ENCODE measurements at places on chromosomes 2 and 18.

GRCh38 chr18:27921392-27921791, 255.5 kb downstream of the CDH2 start:
- no peak for DNase-seq

DNA sequence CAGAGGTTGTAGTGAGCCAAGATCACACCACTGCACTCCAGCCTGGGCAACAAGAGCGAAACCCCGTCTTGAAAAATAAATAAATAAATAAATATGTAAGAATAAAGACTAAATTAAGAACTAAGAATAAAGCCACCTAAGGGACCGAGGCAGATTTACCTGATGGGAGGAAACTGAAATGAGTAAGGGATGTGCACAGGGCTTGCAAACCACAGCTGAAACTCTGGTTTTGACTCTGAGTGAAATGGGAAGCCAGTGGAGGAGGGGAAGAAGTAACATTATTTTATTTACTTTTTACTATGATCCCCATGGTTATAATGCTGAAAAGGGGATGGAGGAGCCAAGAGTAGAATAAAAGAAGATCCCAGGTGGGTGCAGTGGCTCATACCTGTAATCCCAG, 107.3 kb downstream of the CABYR start:
- no peak for DNase-seq

- no peak for DNase-seq
These were observed 544 bp downstream of the ADRA2B start for GRCh38 chr2:96115631-96116423.

GRCh38 chr18:66682855-66683322, 79.0 kb upstream of the CDH19 start:
- no peak for DNase-seq

GRCh38 chr18:45976566-45976965, 9.4 kb upstream of the EPG5 start:
- DNase-seq = no peak

- DNase-seq = no peak
These were observed 195.8 kb downstream of the RAD51AP2 start for GRCh38 chr2:17322461-17322860.

DNA sequence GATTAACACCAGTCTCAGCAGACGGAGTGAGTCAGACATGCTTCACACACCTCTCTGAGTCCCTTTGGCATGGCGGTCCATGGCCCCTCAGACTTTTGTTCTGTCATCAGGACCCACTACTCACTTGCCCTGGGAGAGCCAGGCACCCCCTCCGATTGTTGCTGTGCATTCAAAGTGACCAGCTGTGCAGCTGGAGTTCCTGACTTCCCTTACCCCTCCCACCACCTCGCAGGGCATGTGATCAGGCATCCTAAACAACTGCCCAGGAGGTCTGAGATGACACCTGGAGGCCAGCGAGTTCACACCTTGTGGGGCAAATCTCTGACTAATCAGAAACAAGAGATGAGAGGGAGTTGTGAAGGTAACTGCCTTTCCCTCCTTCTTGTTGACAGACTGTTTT, 35.3 kb upstream of the HDAC4 start:
- no peak for DNase-seq

- no peak for DNase-seq
These were observed 144.2 kb downstream of the TPO start for GRCh38 chr2:1557467-1557820.
